ENCODE measurements at places on chromosomes 7 and 10.

- DNase-seq, result no peak
These were observed 13.1 kb downstream of the IFT22 start for GRCh38 chr7:101308245-101309085.

- no peak for DNase-seq
These were observed 2.3 kb downstream of the MYL10 start for GRCh38 chr7:101626758-101627157.

DNA sequence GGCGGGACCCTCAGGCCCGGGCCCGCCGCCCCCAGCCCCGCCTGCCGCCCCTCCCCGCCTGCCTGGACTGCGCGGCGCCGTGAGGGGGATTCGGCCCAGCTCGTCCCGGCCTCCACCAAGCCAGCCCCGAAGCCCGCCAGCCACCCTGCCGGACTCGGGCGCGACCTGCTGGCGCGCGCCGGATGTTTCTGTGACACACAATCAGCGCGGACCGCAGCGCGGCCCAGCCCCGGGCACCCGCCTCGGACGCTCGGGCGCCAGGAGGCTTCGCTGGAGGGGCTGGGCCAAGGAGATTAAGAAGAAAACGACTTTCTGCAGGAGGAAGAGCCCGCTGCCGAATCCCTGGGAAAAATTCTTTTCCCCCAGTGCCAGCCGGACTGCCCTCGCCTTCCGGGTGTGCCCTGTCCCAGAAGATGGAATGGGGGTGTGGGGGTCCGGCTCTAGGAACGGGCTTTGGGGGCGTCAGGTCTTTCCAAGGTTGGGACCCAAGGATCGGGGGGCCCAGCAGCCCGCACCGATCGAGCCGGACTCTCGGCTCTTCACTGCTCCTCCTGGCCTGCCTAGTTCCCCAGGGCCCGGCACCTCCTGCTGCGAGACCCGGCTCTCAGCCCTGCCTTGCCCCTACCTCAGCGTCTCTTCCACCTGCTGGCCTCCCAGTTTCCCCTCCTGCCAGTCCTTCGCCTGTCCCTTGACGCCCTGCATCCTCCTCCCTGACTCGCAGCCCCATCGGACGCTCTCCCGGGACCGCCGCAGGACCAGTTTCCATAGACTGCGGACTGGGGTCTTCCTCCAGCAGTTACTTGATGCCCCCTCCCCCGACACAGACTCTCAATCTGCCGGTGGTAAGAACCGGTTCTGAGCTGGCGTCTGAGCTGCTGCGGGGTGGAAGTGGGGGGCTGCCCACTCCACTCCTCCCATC lies 82.7 kb downstream of the PAX2 start:
- DNase-seq, result no peak

GRCh38 chr7:38040831-38041230 lies 120.4 kb downstream of the EPDR1 start:
- no peak for DNase-seq

GRCh38 chr7:102814025-102814471 lies 65.2 kb downstream of the FAM185A start:
- no peak for DNase-seq

DNA sequence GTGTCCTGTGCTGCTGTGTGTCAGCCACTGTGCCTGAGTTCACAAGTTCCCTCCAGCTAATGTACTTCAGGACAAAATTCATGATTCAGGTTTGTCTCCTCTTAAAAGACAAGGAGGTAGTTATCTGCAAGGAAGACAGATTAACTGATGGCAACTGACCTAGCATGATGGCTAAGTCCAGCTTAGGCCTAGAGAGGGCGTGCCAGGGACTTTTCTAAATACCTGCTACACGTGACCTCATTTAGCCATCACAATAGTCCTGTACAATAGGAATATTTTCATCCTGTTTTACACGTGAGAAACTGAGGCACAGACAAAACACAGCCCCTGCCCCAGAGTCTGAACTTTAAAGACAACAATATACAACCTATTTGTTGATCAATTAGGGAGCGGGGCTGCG lies 275.7 kb downstream of the XPNPEP1 start:
- DNase-seq, result no peak

GRCh38 chr7:19117091-19117869 lies at the start of gene TWIST1:
Gene TWIST1 (minus strand): TSS chr7:19117636. CDS start chr7:19117321, 315 bp downstream.
- DNase-seq, result no peak

- DNase-seq, result no peak
These were observed 193.1 kb downstream of the ADARB2 start for GRCh38 chr10:1544209-1544673.

GRCh38 chr7:99024066-99024465 lies 119.8 kb downstream of the SMURF1 start:
- no peak for DNase-seq

- no peak for DNase-seq
These were observed 9.1 kb downstream of the USP6NL start for GRCh38 chr10:11602358-11602757.

GRCh38 chr7:6148724-6149360 lies 117.7 kb downstream of the ANKRD61 start:
- DNase-seq, result no peak

DNA sequence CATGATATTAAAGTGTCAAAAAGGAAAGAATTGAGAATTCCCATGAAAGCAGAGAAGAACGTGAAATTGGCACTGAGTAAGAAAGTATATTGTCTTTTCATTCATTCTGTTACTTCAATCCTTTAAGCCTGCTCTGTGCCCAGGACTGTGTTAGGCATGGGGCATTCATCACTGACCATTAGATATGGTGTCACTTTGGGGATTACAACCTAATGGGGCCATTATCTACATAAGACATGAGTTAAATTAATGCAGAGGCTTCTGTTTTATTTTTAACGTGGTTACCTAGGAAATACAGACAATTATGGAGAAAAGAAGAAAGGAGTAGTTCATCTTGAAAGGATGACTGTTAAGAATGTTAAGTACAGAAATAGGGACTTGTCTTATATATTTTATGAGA lies 163.5 kb upstream of the LRGUK start:
- DNase-seq, result no peak

DNA sequence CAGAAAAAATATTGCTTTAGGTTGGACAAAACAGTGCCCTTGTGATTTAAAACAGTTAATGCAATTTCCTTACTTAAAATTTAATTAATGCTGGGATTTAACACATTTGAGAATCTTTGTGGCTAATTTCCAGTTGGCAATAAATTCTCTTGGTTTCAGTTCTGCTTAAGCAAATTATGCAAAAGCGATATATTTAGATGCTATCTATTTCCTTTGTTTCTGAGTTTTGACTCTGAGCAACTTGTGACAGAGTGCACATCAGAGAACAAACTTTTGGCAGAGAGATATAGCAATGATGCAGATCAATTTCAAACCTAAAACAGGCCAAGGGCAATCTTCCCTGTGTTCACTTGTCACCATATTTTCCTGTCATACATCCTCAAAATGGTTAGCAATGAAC lies 933.6 kb upstream of the ZWINT start:
- no peak for DNase-seq

DNA sequence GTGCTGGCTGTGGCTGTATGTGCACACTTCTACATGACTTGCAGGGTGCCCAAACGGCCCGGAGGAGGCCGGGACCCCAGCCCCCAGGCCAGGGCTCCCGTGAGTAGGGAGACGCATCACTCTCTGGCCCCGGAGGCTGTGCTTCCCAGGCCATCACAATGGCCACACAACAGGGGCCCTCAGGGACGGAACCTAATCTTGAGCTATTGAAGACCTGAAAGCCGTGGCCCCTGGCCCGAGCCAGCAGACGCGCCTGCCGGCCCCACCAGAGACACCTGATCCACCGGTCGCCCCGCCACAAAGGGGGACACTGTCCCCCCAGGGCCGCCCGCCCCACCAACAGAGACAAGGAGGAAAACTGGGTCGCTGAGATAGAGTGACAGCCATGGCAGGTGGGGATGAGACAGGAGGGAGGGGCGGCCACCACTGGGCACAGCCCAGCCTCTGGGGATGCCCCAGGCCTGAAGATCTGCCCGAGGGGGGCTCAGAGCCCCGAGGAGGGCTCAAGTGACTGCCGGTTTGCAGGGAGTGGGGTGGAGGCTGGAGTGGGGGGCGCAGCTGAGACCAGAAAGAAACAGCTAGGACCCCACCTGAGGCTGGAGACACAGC lies 10.2 kb upstream of the LFNG start:
- no peak for DNase-seq

GRCh38 chr10:127338399-127339110 lies 142.2 kb upstream of the INSYN2A start:
- no peak for DNase-seq
